ENCODE measurements at places on chromosomes 2 and 18.

DNA sequence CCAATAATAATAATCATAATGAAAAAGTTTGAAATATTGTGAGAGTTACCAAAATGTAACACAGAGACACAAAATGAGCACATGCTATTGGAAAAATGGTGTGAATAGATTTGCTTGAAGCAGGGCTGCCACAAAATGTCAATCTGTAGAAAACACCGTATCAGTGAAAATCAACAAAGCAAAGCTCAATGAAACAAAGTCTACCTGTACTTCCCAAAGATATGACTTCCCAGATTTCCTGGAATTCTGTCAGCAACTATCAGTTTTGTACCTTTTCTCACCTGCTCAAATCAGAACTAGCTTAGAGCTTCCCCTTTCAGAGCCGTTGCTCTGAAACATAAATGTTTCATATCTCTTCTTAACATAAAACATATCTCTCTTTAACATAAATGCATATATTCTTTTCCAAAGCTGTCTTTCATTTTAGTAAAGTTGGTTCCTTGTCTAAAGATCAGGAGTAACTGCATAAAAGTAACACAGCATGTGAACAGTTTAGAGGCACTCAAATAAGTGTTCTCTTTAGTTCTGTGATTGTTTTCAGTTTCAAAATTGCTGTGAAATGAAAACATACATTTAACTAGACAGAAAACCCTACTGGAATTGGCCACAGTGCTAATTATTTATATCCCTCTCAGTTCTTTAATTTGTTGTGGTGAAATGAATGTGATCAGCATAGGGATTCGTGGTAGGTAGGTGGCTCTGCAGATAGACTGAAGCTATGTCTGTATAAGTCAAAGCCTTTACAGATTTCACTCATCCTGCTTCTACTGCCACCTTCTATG is 262.5 kb downstream of the KCNJ3 start:
- DNase-seq, result no peak

- no peak for DNase-seq
Observed at GRCh38 chr18:44771956-44772917, 91.5 kb downstream of the SETBP1 start.

DNA sequence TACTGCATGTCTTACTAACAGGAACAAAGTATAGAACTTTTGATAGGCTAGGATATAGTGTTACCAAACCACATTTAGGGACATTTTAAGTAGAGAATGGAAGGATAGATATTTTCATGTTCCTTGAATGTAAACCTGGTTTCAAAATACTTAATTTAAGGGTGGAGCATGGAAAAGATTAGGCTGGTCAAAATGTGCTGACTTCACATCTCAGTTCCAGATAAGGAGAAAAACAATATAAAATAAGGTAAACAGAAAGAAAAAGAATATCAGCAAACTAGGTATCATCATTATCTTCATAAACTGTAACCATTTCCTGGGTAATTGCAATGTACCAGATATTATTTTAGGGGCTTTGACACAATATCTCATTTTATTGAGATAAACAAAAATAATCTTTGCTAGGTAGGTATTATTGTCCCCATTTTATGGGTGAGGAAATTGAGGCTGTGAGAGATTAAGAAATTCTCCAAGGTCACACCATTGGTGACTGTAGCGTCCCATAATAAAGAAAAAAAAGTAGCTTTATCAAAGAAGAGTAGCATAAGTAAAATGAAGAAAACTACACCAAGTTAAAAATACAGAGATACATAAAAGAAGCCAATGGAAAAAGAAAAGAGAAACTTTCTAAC is 3.6 kb downstream of the PDE11A start:
- DNase-seq, result no peak

- DNase-seq, result no peak
Observed at GRCh38 chr18:33830213-33830612, 252.2 kb downstream of the ASXL3 start.

GRCh38 chr2:4358837-4359236 is 655.5 kb downstream of the DCDC2C start:
- no peak for DNase-seq

DNA sequence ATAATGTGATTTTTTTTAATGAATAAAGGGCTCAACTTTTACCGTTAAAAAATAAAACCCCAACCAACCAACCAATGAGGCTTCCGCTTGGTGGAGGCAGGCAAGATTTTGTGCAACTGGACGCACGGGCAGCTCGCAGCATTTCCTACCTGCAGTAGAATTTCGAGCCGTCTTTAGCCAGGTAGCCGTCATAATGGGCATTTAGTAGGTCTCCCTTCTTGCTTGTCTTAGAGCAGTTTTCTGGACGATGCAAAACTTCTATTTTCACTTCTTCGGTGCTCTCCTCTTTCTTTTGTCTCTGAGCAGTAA is 316 bp downstream of the FKBP7 start:
- no peak for DNase-seq

GRCh38 chr2:223537651-223538601 is 64.2 kb downstream of the SCG2 start:
- DNase-seq, result no peak
